ENCODE measurements at places on chromosomes 7 and 10.

GRCh38 chr7:10316488-10316887 lies 657.2 kb upstream of the PHF14 start:
- no peak for DNase-seq

- no peak for DNase-seq
Observed at GRCh38 chr10:93493162-93493561, 3.2 kb upstream of the CEP55 start.

DNA sequence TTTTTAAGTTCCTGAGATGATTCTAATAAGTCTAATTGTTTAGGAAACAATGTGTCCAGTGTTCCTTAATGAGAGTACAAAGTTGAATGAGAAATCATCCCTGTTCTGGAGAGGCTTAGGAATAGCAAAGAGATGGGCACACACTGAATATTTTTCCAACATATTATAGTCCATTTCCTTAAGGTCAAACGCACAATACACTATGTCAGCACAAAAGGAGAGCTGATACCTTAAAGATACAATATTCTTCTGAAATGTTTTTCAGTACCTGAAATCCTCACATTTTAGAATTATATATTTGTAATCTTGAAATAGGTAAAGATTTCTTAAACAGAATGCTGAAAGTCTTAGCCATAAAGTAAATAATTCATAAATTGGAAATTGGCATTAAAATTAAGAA lies 183.2 kb downstream of the GRM3 start:
- DNase-seq: no peak

GRCh38 chr7:34160261-34160752 lies 255.0 kb downstream of the BMPER start:
- DNase-seq: no peak

DNA sequence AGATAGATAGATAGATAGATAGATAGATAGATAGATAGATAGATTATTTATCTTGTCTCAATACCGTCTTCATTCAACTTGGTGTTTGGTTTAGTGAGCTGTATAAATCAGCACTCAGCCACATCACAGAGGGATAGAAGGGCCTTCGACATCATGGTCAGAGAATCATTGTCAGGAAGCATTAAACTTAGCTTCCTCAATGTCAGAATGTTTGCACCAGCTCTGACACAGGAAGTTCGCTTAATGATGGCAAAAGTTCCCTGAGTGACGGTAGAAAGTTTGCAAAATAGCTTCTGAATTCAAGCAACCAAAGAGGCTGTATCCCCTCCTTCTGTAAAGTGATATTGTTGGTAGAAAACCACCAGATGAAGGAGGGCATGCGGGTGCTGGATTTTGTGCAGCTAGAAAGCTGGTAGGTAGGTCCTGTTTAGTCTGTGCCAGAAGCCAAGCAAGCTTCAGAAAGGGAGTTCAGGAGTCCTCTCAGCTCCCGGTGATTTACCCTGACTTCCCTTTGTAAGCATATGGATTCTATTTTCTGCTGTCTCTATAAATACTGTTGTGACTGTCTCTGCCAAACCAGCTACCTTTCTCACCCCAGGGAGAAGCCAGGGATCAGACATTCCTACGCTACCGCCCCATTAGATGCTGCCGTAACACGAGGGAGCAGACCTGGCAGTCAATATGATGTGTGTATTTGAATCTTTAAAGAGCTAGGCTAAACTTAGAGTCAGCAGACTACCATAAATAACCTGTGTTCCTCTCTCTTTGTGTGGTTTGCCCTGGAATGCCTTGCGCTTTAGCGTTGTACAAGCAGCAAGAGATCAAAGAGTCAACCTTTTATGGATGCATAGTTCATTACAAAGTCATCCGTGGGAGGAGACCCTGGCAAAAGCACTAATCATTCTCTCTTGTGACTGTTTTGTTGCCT lies 200.5 kb upstream of the KIAA1217 start:
- no peak for DNase-seq

GRCh38 chr7:70457883-70458680 lies 673.9 kb upstream of the GALNT17 start:
- no peak for DNase-seq

- no peak for DNase-seq
Observed at GRCh38 chr7:150823484-150824126, 23.0 kb downstream of the TMEM176A start.

DNA sequence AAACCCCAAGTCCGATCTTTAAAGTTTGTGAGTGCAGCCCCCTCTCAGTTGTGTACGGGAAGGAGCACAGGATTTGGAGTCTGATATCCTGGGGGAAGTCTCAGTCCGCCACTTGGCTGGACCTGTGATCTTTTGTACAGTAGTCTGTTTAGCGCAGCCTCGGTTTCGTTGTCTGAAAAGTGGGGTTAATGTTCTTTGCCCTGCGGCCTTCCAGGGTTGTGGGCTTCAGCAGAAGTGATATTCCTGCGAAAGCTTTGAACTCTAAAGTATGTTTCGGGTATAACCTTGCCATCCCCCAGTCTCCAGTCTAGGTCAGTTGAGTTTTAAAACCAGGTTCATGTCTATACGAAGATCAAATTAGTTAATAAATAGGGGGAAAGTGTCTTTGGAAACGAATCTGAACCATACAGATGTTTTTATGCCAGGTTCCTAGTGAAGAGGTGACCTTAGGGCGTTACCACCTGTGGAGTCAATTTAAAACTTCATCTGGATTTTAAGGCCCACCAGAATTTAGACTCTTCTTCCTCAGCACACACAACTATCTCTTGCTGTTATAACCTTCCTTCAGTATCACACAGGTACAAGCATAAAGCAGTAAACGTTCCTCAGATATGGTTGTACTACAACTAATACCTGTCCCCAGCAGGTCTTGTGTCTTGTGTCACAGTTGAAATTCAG lies 904 bp downstream of the R3HCC1L start:
- DNase-seq: no peak

Measured in activated T-helper 1 cell treated with Interleukin-2 at 50 U/mL for 16 hours (primary cell).